ENCODE measurements at places on chromosomes 12 and 14.

GRCh38 chr14:23120541-23121251 is 1.6 kb upstream of the CEBPE start:
- DNase-seq, result peak; percentile 88

DNA sequence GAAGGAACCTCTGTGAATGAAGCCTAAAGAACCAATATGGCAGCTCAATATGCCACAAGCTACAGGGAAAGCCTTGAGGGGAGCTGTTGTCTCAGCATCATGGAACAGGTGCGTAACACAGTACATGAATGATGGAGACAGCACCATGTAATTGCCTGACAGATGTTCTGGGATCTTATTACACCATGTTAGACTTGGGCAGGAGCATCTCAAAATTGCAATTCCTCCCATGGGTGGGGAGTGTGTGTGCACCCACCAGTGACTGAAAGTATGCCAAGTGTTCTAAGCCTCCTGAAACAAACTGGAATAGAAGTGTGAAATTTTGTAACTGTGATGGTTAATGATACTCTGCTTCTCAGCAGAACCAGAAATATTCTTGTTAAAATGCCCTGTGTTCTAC is 151.0 kb upstream of the SRRM4 start:
- no peak for DNase-seq

- DNase-seq, result no peak
Observed at GRCh38 chr14:90900476-90901083, 84.3 kb upstream of the TTC7B start.

DNA sequence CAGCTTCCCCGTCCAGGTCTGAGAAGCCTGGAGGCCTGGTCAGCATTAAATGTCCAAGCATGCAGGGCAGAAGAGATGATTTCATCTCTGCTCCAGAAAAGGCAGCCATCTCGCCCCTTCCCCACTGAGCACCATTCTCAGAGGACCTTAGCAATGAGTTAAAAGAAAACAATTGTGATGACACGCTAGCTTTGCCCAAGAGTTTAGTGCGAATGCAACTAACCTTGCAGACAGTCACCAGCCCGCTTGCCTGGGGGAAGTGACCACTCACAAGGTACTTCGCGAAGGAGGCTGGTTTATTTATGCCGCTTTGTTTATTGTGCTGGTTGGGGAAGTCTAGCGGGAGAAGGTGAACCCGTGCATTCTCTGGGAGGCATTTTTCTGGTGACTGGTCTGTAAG is 170.7 kb downstream of the RBM19 start:
- DNase-seq, result no peak

DNA sequence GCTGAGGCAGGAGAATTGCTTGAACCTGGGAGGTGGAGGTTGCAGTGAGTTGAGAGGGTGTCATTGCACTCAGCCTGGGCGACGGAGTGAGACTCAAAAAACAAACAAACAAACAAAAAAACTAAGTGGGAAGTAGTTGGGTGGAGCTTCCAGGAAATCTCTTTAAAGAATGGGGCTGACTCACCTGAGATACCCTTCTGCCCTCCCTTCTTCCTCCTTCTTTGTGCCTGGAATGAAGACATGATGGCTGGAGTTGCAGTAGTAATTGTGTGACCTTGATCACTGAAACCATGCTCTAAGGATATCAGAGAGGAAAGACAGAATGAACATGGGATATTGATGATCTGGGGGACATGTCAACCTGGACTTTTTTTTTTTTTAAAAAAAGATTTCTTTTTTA is 87.6 kb upstream of the MED13L start:
- DNase-seq, result no peak

- no peak for DNase-seq
Observed at GRCh38 chr14:36660736-36661505, 739 bp upstream of the PAX9 start.

DNA sequence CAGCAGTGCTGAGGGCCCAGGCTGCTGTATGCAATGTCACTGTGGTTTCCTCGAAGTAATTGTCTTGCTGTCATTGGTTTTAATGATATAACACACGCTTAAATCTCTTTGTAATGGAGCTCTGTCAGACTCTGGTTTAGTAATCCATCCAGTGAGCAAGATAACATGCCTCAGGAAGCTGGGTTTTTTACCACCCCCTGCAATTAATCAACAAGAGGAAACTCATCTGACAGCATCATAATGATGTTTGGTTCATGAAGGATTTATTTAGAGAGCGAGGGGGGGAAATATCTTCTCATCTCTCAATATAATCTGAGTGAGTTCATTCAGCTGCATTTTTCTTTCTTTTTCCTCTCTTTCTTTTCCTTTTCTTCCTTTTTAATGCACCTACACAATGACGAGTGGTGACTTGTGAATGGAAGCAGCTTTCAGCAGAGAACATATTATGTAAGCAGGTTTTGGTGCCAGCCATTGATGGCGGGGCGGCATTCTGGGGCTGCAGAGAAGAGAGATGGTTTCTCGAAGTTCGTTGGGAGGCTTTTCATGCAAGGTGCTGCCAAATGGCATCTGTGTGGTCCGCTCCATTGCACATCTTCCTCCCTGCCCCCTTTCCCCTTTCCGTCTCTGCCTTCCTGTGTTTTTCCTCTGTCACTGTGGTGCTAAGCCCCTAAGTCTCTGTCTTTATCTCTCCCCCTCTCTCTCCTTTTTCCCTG is 6.7 kb downstream of the RPH3A start:
- DNase-seq, result no peak

DNA sequence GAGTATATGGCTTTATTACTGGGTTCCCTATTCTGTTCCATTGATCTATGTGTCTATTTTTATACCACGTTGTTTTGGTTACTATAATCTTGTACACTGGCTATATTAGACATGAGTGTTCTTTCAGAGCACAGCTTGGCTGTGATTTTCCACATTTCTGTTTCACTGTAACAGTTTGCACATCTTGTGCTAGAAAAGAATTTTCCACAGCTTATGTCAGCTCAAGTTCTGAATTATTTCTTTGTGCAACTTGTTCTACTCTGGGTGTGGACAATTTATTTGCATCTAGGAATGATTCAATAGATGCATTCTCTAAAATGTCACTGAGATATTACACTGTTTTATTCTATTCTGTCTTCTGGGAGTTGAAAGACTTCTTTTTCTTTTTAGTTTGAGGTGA is 28.4 kb upstream of the OR5AU1 start:
- DNase-seq, result no peak

DNA sequence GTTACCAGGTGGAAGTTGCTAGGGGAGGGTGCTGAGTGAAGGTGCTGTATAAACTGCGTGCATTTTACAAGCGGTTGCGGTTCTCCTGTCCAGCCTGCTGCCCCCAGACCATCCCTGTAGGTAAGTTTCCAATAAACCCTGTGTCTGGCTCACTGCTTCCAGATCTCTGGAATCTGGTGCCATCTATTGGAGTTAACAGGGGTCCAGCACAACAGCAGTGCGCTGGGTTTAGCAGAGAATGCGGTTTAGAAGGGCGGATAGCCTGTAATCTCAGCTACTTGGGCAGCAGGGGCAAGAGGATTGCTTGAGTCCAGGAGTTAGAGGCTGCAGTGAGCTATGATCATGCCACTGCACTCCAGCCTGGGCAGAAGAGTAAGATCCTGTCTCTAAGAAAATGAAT is 4.9 kb downstream of the AACS start:
- no peak for DNase-seq

- no peak for DNase-seq
Observed at GRCh38 chr12:47190271-47190750, 110.6 kb upstream of the AMIGO2 start.

- no peak for DNase-seq
Observed at GRCh38 chr12:5480938-5481303, 49.0 kb downstream of the NTF3 start.

GRCh38 chr12:29081101-29081500 is 68.0 kb upstream of the FAR2 start:
- no peak for DNase-seq

GRCh38 chr12:27332714-27333402 is at the start of gene BMAL2:
Gene BMAL2 (plus strand): TSS chr12:27332836. CDS start chr12:27333073, 237 bp downstream.
- DNase-seq, result peak; percentile 26

DNA sequence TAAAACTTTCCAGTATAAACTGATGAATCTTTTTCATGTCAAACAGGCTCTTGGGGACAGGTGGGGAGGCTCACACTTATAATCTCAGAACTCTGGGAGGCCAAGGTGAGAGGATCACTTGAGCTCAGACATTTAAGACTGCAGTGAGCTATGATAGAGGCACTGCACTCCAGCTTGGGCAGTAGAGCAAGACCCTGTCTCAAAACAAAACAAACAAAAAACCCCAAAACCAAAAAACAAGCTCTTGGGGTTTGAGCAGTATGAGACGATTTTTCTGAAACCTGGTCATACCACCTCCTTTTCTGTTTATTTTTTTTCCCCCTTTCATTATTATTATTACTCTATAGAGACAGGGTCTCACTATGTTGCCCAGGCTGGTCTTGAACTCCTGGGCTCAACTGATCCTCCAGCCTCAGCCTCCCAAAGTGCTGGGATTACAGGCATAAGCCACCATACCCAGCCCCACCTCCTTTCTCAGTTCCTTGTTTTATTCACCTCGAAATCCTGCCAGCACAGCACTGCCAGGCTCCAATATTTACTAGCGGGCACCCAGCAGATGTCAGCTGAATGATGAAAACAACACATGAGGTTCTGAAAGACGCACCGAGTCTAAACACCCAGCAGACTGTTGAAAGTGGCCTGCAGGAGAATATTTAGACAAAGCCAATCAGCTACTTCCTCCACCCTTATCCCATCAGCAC is 19.5 kb upstream of the CDK17 start:
- no peak for DNase-seq

DNA sequence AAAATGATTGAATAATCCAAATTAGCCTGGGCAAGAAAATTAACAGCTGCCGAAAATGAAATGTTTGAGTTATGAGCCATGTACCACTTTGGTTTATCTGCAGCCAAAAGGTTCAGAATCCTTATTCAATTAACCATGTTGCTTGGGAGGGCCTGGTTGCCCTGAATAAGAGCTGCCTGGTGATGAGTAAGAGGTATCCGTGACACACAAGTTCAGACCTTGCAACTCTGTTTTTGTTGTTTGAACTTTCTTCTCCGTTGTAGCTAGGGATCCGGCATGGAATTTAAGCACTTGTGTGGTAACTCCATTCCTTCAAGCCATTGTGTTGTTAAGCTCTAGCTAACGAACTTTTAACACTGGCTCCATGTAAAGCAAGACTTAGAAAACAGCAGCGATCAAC is 35.7 kb downstream of the FOXA1 start:
- DNase-seq, result no peak

- no peak for DNase-seq
Observed at GRCh38 chr12:93673084-93673483, 4.1 kb upstream of the CRADD start.

DNA sequence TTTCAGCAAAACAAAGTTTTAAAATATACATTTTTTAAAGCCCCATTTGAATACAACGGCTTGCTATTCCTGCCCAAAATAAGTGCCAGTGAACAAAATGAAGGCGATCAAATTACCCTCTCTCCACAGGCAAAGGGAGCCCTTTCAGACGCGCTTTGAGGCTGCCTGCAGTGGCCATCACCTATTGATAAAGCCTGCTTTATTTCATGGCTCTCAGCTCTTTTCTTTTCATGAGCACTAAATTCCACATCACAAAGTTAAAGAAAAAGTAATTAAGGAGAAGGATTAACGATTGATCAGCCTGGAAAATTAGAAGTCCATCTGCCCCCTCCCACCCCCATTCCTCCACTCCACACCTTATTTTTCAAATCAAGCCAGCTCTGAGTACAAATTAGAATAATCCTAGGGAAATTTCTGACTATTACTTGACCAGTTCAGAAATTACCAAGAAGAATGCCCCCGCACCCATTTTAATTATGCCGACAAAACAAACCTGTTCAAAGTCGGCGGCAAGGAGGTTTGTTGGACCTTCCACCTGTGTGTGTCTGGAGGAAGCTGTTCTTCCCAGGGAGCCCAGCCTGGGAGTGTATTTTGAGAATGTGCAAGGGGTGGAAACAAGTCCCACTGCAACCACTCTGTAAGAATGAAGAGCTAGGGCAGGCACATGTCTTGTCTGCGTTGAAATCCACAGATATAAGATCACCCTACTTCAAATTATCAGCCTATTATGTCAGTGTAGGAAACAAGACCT is 64.2 kb upstream of the RIC8B start:
- no peak for DNase-seq

GRCh38 chr12:28498850-28499249 is 308.6 kb downstream of the CCDC91 start:
- DNase-seq, result no peak

DNA sequence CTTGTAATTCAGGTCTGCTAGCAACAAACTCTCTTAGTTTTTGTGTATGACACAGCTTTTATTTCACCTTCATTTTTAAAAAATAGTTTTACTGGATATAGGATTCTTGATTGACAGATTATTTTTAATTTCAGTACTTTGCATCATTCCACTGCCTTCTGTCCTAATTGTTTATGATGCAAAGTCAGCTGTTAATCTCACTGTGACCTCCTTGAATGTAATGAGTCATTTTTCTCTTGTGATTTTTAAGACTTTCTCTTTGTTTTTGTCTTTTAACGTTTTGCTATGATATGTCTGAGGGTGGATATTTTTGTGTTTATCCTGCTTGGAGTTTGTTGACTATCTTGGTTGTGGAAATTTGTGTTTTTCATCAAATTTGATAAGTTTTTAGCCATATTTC is 126.3 kb upstream of the FBXO33 start:
- no peak for DNase-seq

- DNase-seq, result no peak
Observed at GRCh38 chr12:56644654-56645053, 1.1 kb downstream of the ATP5F1B start.

DNA sequence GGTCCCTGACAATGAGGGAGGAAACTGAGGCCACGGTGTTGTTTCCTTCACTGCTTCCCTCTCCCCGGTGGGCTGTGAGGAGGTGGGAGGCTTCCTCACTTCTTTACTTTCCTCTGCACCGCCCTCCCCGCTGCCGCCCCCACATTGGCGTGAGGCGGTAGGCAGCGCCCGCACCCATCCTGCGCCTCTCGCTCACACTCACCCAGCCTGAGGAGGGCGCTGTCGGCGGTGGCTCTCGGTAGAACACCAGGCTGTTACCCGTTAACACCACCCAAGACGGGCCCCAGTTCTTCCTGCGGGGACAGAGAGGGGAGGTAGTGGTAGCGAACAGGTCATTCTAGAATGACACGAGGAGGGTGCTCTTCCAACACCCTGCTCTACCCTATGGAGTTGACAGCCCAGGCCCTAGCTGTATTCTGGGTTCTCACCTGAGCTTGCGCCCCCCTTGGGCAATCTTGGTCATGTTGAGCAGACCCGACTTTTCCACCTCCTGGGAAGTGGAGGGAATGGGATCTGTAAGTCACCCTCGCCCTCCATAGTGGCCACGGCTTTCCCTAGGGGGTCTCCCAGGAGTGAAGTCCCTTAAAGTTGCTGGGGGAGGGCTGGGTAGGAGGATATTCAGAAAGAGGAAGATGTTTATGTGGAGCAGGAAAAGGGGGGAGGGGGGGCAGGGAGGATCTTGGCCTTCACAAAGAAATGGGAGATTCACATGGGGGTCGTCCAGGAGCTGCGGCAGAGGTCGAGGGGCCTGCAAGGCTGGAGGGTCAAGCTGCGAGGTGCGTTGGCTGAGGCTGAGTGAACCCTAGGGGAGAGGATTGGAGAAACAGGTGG is 3.3 kb downstream of the ARHGAP9 start:
- DNase-seq, result no peak

DNA sequence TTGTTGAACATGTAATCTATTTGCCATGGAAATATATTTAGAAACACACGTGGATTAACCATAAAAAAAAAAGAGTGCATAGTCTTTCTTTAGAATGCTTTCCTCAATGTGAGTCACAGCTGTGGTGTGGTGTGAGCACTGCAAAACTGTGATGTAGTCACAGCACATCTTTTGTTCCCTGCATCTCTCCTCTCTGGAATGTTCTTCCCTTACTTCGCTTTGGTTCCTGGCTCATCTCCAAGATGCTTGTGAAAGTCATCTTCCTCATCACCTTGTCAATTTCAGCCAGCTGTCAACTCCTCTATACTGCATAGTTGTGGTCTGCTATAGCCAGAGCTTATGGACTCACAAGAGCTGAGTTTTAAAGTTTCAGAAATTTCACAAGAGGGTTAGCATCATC is 60.2 kb downstream of the STAB2 start:
- no peak for DNase-seq
